Activated T-cell treated with anti-CD3 and anti-CD28 coated beads for 4 hours (primary cell): ENCODE measurements at places on chromosomes 3 and 15.

- no peak for DNase-seq
Measured at GRCh38 chr3:104279617-104280016, 1087.1 kb upstream of the ALCAM start.

GRCh38 chr15:23877502-23878412 lies 190.7 kb upstream of the NDN start:
- DNase-seq, result no peak

- no peak for DNase-seq
Measured at GRCh38 chr3:27888562-27888961, 166.4 kb upstream of the EOMES start.

GRCh38 chr3:123467046-123467445 lies 18.2 kb upstream of the ADCY5 start:
- no peak for DNase-seq

DNA sequence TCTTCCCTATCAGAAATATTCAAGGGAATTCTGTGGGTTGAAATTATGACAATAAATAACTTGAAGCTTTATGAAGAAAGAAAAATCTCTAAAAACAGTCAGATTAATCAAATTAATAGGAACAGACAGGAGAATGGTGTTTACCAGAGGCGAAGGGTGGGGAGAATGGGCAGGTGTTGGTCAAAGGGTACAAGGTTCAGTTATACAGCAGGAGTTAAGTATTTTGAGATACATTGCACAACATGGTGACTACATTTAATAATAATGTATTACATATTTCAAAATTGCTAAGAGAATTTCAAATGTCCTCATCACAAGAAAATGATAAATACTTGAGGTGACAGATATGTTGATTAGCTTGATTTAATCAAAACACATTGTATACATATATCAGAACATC lies 18.6 kb downstream of the SPCS1 start:
- DNase-seq, result no peak

GRCh38 chr3:132161608-132162007 lies 126.8 kb upstream of the CPNE4 start:
- DNase-seq, result no peak

DNA sequence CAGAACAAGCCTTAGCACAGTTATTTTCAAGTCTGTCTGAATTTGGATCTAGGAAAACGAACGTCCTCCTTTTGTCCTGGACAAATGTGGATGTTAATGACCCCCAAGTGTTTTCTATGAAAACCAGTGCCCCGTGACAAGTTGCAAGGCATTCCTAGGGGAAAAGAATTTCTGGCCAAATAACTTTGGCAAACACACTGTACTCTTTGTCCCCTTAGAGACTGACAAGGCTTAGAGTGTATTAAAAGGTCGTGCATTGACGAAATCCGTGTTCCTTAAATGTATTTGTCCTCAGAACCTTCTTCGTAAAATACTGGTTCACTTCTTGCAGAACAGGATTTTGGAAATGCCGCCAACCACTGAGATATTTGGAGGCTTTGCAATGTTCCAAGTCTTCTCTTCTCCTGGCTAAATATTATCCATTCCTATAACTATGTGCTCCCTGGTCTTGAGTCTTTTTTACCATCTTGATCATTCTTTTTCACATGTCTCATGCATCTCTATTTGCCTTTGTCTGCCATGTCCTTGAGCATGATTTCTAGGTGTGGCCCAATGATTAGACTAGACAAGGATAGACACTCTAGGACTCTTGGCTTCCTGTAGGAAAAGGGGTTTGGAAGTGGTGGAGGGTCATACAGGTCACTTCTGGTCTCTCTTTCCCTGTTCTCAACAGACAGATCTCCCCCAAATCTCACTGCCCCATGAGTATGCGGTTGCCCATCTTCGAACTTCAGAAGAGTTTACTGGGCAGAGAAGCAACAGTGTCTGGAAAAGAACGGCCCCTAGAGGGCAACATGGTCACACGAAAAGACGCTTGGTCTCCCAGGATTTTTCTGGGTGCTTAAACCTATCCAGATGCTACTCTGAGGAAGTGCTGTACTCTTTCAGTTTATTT lies 117.5 kb downstream of the EDEM1 start:
- peak; percentile 7 for DNase-seq

GRCh38 chr3:99950921-99951320 lies 133.3 kb downstream of the CMSS1 start:
- DNase-seq, result no peak

- DNase-seq, result no peak
Measured at GRCh38 chr15:63501256-63502089, 2.9 kb upstream of the USP3 start.

DNA sequence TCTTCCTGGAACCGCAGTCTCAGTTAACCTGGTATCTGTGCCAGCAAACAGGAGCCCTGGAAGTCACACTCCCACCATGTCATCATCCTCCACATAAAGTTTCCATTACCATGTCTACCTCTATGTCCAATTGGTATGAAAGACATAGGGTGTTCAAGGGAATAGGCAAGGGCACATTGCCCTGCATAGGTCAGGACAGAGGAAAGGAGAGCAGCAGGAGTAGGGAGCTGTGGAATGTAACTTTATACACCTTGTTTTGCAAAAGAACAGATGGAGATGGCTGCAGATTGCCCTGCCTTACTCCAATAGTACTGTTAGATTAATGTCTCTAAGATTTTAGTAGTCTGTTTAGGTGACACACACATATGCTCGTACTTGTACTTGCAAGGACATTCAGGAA lies 1056.4 kb downstream of the NTRK3 start:
- DNase-seq, result no peak

- DNase-seq, result no peak
Measured at GRCh38 chr3:12472000-12472610, 12.2 kb upstream of the TSEN2 start.

- no peak for DNase-seq
Measured at GRCh38 chr3:187068787-187069186, 70.5 kb downstream of the RPL39L start.

- no peak for DNase-seq
Measured at GRCh38 chr3:23430781-23431398, 227.8 kb downstream of the UBE2E2 start.

DNA sequence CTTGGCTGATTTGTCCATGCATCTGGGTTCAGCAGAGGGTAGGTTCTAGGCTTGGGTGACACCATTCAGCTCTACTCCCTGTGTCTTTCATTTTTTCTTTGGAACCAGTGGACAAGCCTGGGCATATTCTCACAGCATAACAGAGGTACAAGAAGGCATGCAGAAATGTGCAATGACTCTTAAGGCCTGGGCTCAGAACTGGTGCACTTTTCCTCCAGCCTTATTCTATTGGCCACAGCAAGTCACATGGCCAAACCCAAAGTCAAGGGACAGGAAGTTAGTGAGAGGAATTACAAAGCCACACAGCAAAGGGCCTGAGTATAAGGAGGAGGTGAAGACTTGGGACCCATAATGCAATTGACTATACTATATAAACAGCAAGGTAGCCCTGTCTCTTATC lies 200.9 kb upstream of the CTDSPL start:
- DNase-seq, result no peak

GRCh38 chr3:152695840-152696239 lies 139.1 kb upstream of the P2RY1 start:
- no peak for DNase-seq

GRCh38 chr3:29153811-29154210 lies 127.1 kb upstream of the RBMS3 start:
- DNase-seq, result no peak

DNA sequence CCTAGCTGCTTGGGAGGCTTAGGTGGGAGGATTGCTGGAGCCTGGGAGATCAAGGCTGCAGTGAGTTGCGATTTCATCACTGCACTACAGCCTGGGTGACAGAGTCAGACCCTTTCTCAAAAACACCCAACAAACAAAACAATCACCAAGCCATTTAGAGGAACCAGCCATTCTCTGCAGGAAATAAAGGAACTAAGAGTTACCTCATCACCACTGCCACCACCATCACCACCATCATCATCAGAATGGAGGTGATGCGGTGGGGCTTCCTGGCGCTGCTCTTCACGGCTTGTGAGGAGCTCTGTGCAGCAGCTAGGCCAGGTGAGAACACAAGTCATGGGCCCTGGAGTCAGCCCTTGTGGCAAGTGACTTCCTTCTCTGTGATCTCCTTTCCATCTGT lies 37.7 kb upstream of the KLHL25 start:
- DNase-seq, result no peak

GRCh38 chr15:58154769-58155168 lies 16.6 kb downstream of the AQP9 start:
- DNase-seq, result no peak

DNA sequence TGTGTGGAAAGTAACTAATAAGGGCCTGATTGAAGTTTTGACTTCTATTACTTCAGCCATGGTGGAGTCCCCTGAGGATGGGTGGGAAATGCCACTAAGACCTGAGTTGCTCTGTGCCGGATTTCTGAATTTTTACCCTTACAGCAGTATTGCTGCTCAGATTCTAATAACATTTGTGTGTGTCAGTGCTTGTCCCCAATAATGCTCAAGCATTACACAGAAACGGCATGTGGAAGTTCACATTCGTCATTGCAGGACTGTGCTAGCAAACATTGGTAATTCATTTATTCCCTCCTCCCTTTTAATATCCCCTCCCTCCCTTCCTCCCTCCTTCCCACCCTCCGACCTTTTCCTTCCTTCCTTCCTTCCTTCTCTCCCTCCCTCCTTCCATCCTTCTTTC lies 484.5 kb upstream of the ONECUT1 start:
- no peak for DNase-seq

DNA sequence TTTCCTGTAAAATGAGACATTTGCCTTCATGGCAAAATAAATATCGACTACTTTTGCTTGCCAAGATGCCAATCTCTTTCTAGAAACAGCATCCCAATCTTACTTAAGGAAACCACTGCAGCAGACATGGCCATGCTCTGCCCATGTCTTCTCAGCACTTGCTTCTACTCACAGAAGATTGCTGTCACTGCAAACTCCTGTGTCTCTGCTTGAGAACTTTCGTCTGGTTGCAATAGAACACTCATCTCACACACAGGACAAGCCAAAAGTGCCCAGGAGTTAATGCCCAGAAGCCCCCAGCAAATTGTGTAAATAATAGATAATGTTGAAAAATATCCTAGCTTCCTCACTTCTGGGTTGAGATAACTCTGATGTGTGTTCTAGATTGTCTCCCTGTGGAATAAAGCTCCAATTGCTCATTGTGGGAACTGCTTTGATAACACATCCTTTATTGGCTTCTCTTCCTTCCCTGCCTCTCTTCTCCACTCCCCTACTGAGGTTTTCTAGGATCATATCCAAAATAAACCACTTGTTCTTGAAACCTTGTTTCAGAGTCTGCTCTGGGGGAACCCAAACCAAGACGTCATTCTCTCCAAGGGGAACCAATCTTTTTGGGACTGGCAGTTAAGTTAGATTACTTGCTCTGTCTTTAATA lies 156.3 kb upstream of the STRIT1 start:
- no peak for DNase-seq

- DNase-seq, result no peak
Measured at GRCh38 chr3:195240171-195240701, 30.7 kb downstream of the XXYLT1 start.

DNA sequence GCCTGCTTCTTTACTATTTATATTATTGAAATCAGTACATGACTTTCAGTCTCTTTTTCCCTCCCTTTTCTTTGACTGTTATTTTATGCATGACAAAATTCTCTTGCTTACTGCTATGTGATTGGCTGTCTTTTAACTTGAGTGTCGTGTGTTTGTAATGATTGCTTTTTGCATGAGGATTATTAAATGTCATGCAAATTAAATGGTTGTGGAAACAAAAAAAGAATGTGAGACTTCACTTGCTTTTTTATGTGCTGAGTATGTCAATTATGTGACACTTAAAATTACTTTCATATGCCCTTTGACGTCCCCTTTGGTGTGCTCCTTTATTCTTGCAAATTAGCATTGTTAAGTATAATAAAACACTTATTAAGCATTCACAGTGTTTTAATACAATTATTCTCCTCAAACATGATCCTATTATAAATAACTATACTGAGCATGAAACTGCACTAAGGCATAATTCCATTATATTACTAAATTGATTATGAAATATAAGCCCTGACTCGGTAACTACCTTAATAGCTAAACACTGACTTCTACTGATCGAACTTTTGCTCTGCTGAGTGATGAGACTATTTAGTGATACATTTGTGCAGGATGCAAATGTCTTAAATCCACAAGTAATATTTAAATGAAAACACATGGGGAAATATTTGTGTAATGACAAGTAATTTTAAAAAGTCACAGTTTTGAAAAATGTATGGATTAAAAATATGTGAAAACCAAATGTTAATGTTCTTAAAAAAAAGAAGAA lies 401.7 kb downstream of the NLGN1 start:
- no peak for DNase-seq

- DNase-seq, result no peak
Measured at GRCh38 chr3:117630469-117630868, 920.9 kb downstream of the TUSC7 start.

GRCh38 chr3:99753268-99753975 lies 64.2 kb upstream of the CMSS1 start:
- DNase-seq, result no peak

- DNase-seq, result no peak
Measured at GRCh38 chr15:33032053-33032452, 162.5 kb downstream of the FMN1 start.

GRCh38 chr3:139118835-139119234 lies 74.1 kb upstream of the PRR23C start:
- no peak for DNase-seq

DNA sequence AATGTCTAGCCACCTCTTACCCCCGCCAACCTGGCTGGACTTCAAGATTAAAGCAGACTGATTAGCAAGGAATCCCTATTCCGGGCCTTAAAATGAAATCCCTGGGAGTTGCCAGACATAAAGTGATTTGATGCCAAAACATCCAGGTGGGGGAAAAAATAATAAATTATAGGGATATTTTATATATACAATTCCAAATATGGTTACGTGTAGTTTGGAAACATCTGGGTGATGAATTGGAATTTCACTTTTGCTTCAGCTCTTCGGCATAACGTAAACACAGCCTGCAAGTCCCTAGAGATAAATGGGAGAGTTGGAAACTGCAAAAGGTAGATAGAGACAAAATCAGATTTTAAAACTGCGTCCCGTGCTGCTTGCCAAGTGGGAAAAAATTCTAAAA lies 545.5 kb upstream of the MDFIC2 start:
- DNase-seq, result no peak

DNA sequence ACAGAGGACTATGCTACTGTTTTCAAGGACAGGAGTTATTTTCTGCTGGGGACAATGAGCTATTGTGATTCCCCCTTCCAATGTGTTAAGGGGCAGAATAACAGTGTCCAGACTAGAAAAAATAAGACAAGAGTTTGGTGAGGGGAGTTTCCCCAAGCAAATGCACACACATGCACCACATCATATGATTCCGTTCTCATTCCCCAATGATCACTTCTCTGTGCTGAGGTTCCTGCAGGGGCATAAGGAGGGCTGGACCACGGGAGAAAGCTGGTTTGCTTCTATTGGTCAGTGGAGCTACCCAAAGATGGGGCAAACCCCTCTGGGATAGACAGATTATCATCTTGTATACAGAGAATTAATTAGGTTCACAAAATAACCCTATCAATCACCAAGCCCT lies 80.6 kb downstream of the RBPMS2 start:
- DNase-seq, result no peak

GRCh38 chr3:195238586-195239118 lies 32.3 kb downstream of the XXYLT1 start:
- DNase-seq, result no peak

GRCh38 chr3:150763841-150764483 lies 993 bp upstream of the SIAH2 start:
- DNase-seq, result no peak

GRCh38 chr3:130085881-130086280 lies 4.2 kb downstream of the ALG1L2 start:
- DNase-seq, result no peak
